RWPE2 (cell line): ENCODE measurements at places on chromosomes 4 and X.

- no peak for DNase-seq
Observed at GRCh38 chrX:41033299-41033698, 51.9 kb upstream of the USP9X start.

- no peak for DNase-seq
Observed at GRCh38 chr4:76282941-76283689, 23.4 kb upstream of the STBD1 start.

DNA sequence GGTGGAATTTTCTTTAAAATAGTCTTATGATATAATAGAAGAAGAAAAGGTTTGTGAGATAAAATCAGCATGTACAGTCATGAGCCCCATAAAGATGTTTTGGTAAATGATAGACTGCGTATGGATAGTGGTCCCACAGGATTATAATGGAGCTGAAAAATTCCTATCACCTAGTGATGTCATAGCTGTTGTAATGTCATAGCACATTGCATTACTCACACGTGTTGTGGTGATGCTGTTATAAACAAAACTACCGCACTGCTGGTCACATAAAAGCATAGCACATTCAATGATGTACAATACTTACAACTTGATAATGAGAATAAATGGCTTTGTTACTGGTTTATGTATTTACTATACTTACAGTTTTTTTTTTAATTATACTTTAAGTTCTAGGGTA lies 715.2 kb upstream of the HTR2C start:
- no peak for DNase-seq

DNA sequence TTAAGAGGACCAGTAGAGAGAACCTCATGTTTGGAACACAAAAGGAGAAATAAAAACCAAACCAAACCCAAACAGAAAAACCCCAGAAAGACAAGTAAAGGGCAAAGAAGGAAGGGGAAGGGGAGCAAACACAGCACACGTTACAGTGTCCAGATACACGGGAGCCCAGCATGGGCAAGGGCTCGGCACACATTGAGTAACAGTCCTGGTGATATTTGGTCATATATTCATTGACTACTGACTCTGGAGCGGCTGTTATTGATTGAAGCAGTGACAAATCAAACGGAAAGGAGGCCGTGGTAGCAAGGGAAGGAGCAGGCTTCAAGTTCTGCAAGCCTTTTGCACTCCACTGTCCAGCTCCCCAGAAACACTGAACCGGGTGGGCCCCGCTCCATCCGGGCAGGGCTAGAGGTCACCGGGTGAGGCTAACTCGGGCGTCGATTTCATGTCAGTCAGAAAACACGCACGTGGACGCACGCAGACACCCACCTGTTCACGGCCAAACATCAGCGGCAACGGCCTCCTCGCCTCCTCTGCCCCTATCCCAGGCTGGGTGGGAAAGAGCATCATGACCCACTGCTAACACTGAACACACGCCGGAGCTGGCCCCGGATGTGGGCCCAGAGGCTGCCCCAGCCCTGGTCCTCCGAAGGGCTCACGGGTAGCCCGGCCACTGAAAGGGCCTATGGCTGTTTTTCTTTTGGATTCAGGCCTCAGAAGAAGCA lies 3.7 kb upstream of the IRAK1 start:
- no peak for DNase-seq

DNA sequence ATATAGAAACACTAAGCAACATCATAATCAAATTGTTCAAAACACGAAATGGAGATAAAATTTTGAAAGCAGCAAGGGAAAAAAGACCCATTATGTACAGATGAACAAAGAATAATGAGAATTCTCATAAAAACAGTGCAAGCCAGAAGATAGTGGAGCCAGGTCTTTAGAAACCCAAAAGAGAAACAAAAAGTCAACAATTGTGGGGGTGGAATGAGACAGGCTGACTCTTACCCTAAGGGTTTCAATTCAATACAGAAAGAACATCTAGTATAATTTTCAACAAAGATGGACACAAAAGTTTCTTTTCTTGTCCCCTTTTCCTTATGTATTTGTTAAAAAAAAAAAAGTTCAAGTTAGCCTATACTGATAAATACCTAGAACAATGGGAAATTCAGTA lies 34.0 kb upstream of the MAGEB2 start:
- no peak for DNase-seq

DNA sequence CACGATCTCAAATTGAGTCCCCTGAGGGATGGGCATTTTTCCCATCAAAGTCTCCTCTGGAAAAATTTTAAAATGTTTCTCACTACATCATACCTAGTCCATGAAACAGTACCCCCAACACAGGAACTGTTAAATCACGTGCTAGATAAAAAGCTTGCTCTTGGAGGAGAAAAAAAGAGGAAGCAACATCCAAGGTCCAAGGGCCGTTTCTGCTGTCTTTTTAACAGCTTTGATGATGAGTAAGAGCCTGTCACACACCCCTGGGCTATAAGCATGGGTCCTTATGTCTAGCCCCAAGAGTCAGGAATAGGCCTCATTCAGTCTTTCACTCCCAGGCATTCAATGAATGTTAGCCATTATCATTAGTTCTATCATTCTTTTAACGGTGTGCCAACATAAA lies 128.9 kb downstream of the SH3KBP1 start:
- no peak for DNase-seq

DNA sequence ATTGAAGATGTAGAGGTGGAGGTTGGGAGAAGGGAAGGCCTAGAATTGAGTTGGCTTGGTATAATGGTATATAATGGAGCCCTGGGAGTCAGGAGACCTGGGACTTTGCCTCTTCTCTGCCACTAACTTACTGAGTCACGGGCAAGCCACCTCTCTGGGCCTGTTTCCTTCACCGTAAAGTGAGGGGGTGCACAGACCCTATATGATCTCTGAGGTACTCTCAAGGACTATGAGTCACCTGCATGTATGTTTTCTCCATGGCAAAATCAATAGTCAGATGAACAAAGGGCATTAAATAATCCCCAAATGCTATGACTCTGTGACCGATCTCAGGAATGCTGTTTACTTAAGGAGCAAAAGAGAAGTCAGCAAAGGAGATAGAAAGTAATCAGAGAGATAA lies 5.1 kb downstream of the P2RY4 start:
- DNase-seq, result no peak

GRCh38 chrX:93528917-93529316 lies 144.5 kb downstream of the NAP1L3 start:
- DNase-seq, result no peak

- no peak for DNase-seq
Observed at GRCh38 chrX:394830-395229, 8.1 kb upstream of the PPP2R3B start.

DNA sequence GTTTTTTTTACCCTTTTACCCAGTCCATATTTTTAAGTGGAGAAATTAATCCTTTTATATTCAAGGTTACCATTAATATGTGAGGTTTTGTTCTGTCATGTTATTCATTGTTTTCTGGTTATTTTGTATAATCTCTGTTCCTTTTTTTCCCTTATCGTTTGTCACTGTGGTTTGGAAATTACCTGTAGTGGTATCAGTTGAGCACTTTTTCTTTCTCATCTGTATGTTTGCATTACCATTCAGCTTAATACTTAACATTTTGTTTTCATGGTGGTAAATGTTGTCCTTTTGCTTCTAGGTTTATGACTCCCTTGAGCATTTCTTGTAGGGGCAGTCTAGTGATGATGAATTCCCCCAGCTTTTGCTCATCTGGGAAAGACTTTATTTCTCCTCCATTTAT lies 6.6 kb downstream of the ETDC start:
- DNase-seq, result no peak

DNA sequence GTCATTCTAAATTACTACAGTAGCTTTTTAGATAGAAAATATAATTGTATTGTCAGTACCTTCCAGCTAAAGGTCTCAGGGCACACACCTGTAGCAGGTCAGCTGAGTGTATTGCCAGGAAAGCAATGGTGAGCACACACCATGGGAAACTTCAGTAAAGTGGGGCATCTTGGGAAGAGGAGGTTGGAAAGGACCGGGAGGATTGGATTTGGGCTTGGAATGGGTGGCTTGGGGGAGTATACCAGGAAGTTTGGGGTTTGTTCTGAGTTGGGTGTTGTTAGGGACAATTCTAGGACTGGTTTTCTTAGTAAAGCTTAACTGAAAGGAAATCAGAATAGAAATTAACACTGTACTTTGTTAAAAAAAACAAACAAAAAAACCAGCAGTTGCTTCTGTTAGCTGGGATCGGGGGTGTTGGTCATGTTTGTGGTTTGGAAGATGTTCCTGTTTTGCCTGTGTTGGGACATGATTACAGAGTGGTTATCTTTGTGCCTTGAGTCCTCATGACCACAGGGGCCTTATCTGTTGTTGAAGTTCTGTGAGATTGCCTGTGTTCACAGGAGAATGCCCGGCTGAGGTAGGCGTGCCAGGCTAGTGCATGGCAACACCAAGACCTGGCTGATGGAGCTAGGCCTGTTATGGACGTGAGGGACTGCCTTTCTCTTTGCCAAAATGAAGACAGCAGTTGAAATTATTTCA lies 35.1 kb downstream of the PRIMPOL start:
- no peak for DNase-seq

DNA sequence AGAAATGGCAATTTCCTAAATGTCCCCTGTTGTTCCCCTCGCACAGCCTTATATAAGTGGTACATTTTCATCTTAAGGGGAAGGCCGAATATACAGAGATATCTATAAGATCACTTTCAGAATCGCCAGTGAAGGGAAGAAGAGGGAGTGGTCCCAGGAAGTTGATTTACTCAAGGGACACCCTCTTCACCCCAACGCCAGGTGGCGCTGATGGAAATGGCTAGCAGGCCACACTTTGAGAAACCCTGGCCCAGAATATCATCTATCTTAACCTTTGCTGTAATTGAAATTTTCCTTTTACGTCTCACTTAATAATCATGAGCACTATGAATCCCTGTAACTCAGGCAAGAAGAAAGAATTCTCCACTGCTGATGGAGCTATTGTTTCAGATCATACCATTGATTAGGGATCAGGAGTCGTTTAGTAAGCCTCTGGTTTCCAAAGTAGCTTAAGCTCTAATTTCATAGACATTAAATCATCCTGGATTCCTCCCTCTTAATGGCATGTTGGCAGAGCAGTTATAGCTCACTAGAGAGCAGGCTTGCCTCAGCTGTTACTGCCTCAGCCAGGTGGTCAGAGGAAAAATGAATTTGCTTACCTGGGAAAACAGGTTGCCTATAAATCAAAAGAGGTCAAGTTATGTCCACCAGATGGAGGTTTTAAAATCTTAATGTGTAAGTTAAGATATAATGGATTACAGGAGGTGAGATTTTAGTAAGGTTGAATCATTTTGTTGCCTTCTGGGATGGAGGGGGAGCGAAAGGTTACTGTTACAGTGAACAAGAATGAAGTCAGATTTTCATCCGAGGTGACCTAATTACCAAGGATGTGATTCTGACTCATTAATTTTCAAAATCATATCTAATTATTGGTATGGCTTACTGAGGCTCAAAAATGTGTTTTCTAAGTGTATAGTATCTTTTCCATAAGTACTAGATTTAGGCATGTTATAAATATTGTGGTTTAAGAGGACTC lies 941.2 kb upstream of the TENM3 start:
- DNase-seq, result peak; percentile 43

DNA sequence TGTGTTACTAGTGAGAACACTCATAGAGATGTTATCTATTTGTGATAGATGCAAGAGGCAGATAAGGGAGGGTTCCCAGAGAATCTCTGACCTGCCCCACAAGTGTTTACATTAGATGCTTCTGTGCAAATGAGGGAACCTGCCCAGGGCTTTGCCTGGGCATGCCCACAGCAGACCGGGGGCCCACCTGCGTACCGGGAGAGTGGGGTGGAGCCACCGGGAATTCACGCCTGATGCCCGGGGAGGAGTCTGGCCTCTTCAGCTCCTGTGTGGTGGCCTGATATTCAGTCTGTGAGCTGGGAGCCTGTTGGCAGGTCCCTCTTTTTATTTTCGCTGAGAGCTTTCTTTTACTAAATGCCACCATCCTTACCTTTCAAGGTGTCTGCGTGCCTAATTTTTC lies 155.7 kb downstream of the SNCA start:
- DNase-seq, result peak; percentile 93

DNA sequence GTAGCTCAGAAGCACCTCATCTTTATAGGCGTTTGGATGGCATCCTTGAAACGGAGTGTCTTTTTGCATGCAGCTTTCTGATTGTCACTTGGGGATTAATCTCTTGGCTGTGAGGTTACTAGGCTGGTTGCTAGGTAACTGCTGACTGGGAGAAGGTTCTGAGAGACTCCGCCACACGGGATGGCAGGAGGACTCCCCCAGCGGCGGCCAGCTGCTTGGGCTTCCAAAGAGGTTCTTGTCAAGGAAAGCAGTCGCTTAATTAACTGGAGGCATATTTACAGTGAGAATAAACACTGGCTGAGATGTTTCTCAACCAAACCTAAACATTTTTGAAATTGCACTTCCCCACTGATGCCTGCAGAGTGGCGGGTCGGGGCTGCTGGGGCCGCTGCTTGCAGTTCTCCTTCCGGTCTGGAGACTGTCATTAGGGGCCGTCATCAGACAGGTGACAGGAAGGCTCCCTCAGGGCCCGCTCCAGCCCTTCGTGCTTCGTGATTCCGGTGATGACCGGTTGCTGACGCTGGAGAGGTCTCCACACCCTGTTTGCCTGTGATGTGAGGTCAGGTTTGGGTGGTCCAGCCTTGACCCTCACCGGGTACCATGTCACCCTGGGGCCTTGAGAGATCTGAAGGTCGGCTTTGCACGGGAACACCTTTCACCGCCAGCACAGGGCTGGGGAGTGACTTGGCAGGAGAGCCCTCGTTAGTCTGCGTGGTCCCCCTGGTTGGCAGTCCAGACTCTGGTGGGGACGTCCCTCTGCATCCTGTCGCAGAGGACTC lies 9.1 kb downstream of the NSG1 start:
- no peak for DNase-seq

- no peak for DNase-seq
Observed at GRCh38 chr4:69970071-69970470, 4.5 kb upstream of the CSN2 start.

- DNase-seq, result no peak
Observed at GRCh38 chr4:100430451-100430850, 87.4 kb downstream of the EMCN start.
